ENCODE measurements at places on chromosomes 7 and 10. TPM values are rescaled to one million over a fixed set of nuclear protein-coding genes. Genes with fewer than 3 reads are reported as not detected.

The CALML5 gene
- total RNA-seq: 2,672 TPM

The MPLKIP gene
- total RNA-seq: 25.9 TPM

DNA sequence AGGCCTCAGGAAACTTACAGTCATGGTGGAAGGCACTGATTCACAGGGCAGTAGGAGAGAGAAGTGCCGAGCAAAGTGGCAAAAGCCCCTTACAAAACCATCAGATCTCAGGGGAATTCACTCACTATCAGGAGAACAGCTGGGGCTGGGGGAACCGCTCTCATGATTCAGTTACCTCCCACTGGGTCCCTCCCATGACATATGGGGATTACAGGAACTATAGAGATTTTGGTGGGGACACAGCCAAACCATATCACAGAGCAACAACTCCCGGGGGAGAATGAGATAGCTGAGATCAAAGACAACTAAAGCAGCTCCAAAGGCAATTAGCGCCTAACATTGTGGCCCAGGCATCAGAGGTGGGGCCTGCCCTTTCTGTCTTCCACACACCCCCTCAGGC lies 85.4 kb upstream of the VOPP1 start:
- no peaks in the 10 kb centered on the region for H3K27me3 ChIP-seq
- H3K27ac ChIP-seq: no peak overlapping the region

DNA sequence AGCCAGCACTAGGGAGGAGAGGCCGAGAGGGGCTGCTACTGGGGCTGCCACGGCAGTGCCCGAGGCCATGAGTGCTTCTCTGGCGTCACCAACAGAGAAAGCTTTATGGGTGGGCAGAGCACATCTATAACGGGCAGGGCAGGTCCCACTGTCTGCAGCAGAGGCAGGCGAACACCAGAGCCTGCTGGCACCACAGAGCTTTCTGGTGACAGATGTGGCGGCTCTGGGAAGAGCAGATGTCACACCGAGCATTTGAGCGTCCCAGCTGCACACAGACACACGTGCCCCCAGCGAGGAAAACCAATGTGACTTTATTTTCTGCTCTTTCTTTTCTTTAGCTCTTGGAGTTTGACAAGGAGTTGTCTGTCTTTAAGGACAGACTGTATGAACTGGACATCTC lies 20.5 kb downstream of the NKX6-2 start:
- DNase-seq: no peak
- H3K27me3 ChIP-seq: no peaks in the 10 kb centered on the region
- H3K36me3 ChIP-seq: peaks cover 17% of the 10 kb centered on the region

DNA sequence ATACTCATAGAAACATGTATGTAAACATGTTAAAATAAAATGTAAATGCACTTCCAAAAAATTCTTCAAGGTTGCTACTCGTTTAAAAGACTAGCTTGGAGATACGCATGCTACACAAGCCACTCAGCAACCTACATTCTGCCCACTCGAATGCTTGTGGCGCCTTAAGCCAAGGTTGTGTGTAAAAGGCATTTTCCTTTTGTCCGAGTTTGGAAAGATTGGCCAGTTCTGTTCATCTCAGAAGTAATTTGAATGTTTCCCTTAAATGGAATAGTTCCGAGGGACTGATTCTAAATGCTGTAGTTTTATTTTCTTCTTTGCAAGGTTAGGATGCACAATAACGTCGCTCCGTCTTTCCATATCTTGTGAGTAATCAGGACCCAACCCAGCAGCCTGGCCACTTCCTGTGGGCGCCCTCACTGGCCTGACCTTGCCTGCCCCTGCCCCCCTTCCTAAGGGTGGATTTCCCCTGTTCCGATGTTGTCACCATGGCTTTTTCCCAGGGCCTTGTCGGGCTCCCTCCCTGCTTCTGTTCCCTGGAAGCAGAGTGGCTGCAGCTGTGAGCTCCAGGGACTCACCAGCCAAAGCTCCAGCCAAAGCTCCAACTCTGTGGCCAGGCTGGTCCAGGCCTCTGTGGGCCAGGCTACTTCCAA lies 70.6 kb downstream of the PTPRE start:
- H3K36me3 ChIP-seq: no peaks in the 10 kb centered on the region
- H3K4me1 ChIP-seq: peaks cover 40% of the 10 kb centered on the region
- H3K4me3 ChIP-seq: peak overlapping the region; percentile 4
- peak overlapping the region; percentile 11 for H3K27ac ChIP-seq
